T1000 (cell line): ENCODE measurements at places on chromosomes 6 and 20.

GRCh38 chr6:132733283-132733682, 19.4 kb upstream of the VNN1 start:
- no peak for DNase-seq

DNA sequence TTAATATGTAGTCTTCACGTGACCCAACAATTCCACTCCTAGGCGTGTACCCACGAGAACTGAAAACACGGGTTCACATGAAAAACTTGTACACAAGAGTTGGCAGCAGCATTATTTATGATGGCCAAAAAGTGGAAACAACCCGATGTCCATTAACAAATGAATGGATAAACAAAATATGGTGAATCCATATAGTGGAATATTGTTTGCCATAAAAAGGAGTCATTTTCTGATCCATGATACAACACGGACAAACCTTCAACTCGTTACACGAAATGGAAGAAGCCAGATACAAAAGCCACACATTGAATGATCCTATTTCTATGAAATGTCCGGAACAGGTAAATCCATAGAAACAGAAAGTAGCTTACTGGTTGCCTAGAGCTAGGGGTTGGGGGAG, 78.4 kb downstream of the BMP7 start:
- no peak for DNase-seq

DNA sequence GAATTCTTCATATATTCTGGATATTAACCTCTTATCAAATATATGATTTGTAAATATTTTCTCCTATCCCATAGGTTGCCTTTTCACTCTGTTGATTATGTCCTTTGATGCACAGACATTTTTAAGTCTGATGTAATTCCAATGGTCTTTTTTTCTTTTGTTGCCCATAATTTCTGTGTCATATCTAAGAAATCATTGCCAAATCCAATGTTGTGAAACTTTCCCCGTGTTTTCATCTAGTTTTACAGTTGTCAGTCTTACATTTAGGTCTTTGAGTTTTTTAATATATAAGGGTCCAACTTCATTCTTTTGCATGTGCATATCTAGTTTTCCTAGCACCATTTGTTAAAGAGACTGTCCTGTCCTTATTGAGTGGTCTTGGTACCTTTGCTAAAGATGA, 111.5 kb downstream of the SESN1 start:
- no peak for DNase-seq

DNA sequence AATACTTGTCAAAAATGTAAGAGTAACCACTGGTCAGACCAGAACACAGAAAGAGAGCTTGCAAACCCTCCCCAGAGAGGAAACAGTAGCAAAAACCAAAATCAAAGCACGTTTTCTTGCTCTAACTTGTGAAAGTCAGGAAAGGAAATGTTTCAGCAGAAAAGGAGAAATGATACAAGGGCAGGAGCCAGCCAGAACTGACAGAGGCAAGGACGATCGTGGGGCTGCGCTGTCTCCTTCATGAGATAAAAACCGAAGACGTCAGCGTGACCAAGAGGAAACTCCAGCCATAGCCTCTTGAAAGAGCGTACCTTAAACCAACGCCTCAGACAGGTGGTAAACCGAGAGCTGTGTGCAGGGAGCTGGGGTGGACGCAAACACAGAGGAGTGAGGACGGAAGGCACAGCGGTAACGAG, 27.5 kb downstream of the LAMA5 start:
- DNase-seq: no peak

DNA sequence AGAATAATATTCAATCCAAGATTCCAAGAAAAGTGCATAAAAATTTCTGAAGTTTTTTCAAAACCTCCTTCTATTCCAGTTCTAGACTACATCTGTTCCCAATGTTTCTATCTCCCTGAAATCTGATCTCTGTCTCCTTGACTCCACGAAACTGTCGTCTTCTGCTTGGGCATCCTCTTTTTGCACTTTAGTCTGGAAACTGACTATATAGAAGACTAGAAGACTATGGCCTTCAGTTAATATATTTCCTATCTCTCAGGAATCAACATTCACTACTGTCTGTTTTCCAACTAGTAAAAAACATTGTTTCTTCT, 745.4 kb upstream of the ADGRB3 start:
- no peak for DNase-seq

DNA sequence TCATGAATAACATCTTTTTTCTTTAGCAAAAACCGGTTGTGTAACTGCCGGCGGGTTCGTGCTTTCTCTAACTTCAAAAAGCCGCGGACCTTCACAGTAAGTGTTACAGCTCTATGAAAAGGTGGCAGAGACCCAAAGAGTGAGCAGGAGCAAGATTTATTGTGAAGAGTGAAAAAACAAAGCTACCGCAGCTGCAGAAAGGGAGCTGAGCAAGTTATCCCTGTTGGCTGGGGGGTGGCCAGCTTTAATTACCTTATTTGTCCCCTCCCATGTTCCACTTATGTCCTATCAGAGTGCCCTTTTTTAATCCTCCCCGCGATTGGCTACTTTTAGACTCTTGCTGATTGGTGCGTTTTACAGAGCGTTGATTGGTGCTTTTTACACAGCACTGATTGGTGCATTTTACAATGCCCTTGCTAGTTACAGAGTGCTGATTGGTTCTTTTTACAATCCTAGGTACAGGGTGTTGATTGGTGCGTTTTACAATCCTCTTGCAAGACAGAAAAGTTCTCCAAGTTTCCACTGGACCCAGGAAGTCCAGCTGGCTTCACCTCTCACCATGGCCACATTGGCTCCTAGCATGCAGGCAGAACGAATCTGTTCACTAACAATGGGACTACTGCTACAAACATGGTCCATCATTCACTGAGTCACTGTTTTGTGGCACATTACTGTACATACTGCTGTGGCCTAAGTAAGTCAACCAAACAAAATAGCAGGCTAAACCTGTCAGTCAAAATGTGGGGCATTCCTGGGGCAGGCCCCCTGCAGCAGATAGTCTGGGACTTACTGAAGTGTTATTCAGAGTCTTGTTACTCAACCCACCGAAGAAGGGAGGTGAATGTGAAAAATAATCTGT, 52.8 kb downstream of the MYLIP start:
- no peak for DNase-seq

- DNase-seq: no peak
Measured at GRCh38 chr20:58135441-58136148, 92.9 kb downstream of the ANKRD60 start.

DNA sequence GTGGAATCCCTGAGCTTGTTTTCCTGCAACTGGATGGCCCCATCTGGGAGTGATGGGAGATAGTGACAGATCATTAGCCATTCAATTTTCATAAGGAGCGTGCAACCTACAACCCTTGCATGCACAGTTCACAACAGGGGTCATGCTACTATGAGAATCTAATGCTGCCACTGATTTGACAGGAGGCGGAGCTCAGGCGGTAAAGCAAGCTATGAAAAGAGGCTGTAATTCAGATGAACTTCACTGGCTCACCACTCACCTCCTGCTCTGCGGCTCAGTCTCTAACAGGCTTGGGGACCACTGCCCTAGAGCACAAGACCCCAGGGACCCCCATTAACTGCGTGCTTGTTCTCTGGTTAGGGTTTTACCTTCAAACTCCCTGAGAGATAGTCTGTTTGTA, 12.4 kb upstream of the TREML4 start:
- no peak for DNase-seq

GRCh38 chr20:53873230-53873604, 197.2 kb downstream of the BCAS1 start:
- DNase-seq: no peak

DNA sequence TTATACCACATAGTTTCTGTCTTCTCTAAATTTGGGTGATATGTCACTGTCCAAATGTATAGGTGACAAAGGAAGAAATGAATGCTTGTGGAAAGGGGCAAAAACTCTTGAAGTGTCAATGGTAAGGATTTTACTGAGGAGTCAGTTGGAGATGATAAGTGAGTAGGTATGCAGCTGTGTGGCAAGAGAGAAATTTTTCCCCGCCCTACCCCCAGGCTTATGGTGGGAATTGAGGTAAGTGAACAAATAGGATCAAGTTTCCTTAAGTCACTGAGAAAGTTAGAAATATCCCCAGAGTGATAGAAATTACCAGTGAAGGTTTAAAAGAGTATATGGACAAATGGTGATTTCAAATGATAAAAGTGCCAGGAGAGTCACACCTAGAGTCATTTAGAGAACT, 11.8 kb downstream of the DSE start:
- DNase-seq: no peak

DNA sequence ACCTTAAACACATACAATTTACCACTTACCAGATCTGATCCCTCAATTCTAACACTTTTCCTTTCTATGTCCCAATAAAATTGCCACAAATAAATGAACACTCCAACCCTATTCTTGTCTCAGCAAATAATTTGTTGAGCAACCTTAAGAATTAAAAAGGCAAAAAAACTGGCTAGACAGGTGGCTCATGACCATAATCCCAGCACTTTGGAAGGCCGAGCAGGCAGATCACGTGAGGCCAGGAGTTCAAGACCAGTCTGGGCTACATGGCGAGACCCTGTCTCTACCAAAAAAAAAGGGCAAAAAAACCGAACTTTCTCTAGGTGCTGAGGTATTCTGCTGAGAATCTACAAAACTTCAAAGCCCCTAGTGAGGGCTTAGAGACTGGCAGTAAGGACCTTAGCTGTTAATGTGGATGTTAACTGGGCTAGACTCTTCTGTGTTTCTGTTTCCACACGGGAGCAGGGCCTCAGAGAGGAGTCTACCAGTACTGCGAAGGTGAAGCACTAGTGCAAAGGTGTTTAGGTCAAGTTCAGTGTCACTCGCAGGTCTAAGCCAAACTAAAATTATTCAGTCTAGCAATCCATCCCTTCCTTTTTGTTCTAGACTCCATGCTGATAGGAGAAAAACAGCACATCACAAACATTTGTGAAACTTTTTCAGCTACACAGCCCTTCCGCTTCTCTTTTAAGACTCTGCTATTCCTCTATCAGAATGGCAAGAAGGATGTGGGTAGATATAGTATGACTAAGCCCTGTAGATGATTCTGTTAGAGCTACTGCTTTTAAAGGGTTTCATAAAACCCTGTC, 2.6 kb downstream of the FASTKD5 start:
- DNase-seq: no peak

GRCh38 chr20:57422254-57422653, 31.1 kb downstream of the RBM38 start:
- no peak for DNase-seq
